SK-N-DZ (cell line): ENCODE measurements at places on chromosomes 2 and 18.

- DNase-seq, result peak; percentile 27
Measured at GRCh38 chr18:34352385-34353163, 127.9 kb upstream of the NOL4 start.

- DNase-seq, result no peak
Measured at GRCh38 chr2:43178602-43179542, 47.5 kb downstream of the ZFP36L2 start.

DNA sequence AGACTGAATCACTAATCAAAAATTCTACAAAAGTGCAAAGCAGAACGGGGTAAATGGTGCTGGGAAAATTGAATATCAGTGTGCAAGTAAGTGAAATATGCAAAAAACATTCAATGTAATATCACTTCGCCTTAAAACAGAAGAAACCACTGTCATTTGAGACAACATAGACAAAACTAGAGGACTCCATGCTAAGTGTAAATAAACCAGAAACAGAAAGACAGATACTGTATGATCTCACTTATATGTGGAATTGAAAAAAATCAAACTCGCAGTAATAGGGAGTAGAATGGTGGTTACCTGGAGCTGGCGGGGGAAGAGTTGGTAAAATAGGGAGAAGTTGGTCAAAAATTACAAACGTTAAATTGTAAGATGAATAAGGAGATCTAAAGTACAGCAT, 1420.0 kb upstream of the CDH2 start:
- DNase-seq, result peak; percentile 8

DNA sequence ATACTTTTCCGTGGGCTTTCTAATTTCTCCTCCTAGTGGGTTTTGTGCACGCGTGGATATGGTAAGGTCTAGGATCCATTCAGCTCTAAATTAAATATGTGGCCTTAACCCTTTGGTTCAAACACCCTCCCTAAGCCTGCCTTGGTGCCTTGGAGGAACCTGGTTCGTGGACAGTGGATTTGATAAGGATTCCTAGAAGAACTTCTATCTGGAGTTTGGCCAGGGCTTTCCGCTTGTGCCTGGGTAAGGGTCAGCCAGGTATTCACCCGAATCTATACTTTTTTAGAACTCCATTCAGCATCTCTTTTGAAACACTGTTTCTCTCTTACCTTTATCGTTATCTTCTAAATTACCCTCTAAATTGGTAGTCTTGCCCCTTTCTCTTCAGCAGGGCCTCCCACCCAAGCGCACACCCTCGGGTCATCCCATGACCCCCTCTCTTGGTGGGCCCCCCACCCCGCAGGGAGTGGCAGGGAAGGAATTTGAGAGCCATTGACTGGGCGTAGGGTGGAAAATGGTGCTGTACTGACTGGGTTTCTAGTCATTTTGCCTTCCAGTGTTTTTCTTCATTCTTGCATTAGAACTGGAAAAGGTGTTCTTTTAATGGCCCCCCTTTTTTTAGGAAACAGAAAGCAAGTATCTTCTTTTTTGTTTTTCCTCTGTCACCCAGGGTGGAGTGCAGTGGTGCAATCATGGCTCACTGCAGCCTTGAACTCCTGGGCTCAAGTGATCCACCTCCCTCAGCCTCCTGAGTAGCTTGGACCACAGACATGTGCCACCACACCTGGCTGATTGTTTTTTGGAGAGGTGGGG, 1.8 kb downstream of the SOCS6 start:
- DNase-seq, result no peak

DNA sequence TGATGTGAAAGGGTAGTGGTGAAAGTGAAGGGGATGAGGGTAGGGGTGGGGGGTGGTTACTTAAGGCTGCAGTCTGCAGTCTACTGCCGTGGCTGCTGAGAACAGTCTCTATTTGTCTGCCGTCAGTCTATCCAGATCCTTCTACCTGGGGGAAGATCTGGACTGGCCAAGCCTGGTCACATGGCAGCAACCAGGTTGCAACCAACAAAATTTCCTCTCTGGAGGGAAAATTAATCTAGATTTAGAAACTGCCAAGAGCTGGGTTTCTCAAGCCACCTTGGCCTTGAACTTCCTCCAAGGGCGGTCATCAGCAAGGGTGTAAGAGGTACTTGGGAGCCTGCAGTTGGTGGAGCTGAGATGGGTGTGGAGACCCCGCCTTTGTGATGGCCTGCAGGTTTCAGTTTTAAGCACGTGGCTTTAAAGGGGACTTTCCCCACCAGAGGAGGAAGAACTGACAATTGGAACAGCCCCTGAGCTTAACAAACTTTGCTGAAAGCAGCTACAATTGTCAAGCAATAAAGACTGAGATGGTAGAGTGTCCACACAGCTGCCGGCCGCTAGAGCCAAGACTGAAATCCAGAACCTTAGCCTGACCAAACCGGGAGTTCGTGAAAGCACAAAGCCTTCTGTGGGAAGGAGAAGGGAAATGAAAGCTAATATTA, 31.4 kb upstream of the KCMF1 start:
- no peak for DNase-seq

DNA sequence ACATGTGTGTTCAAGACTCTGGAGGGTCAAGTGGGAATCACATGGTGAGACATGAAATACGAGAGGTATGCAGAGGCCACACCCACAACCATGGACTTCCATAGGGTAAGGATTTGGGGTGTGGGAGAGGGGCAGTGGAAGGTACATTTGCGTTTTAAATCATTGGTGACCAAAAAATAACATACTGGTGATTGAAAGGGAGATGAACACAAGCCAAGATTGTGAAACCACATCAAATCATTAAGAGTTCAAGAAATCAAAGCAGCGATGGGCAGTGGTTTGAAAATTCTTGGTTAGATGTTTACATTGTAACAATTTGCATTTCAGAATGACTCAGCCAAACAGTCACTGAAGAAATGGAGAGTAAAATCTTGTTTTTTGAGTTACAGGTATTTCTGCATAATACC, 1.9 kb upstream of the CABYR start:
- peak; percentile 12 for DNase-seq

DNA sequence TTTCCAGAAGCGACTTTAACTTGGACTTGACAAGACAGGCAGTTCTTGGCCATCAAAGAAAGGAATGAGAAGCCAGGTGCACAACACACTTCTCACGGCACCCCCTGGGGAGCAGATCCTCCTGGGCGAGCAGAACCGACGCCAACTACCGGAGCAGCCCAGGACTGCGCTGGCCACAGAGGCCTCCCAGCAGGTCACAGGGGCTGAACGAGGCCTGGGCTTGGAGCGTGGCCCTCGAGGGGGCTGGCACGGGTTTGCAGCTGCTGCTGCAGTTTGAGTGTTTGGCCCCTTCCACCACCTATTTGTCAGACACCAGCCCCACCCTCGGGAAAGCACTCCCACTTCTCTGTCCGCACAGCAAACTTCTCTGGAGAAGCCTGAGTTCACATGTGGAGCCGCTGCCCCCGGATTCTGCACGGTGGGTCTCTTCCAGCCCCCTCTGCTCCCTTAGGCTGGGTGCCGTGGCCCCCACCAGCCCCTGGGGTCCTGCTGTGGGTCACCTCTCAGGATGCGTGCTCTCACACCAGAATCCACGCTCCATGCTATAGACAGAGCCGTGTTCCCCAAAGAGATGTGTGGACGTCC, 306.7 kb upstream of the SALL3 start:
- DNase-seq, result no peak

- no peak for DNase-seq
Measured at GRCh38 chr2:71064754-71065621, 3.5 kb upstream of the NAGK start.

GRCh38 chr2:219308142-219309101, 779 bp downstream of the PTPRN start:
- DNase-seq, result peak; percentile 70
